ENCODE measurements at places on chromosomes 2 and 18. TPM values are rescaled to one million over a fixed set of nuclear protein-coding genes. Genes with fewer than 3 reads are reported as not detected.

The PSTPIP2 gene
- total RNA-seq: 0.23 TPM

The GNAL gene
- 6.2 TPM for total RNA-seq

The MATN3 gene
- total RNA-seq: 13.7 TPM

The CD226 gene
- total RNA-seq: not detected

The EML6 gene
- total RNA-seq: 1.00 TPM

The BMP10 gene
- total RNA-seq: not detected

The DBI gene
- total RNA-seq: 406 TPM

The NT5DC4 gene
- not detected for total RNA-seq

The FBXO48 gene
- 0.49 TPM for total RNA-seq

The SP5 gene
- not detected for total RNA-seq

The TEX44 gene
- total RNA-seq: not detected

The BCL2 gene
- total RNA-seq: 0.73 TPM

Measured in A549 treated with RU486 at 1 μM for 4 hours (cell line).